ENCODE measurements at places on chromosomes 6 and 20.

GRCh38 chr6:110085285-110085684 lies 94.2 kb downstream of the WASF1 start:
- no peak for DNase-seq

GRCh38 chr6:45431317-45432065 lies 53.8 kb upstream of the SUPT3H start:
- no peak for DNase-seq

DNA sequence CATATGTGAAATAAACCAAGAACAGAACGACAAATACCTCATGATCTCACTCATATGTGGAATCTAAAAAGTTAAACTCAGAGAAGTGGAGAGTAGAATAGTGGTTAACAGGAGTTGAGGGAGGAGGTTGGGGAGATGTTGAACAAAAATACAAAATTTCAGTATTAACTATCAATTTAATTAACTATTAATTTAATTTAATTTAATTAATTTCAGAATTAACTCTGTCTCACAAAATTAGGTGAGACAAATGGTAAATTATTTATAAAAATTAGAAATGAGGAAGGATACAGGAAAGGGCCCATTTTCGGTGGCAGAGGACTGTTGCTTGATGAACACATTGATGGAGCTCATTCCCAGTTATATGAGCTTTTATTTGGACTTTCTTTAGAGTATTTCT lies 166.0 kb upstream of the FAM83B start:
- no peak for DNase-seq

- no peak for DNase-seq
Observed at GRCh38 chr6:118061666-118062065, 154.6 kb downstream of the SLC35F1 start.

- no peak for DNase-seq
Observed at GRCh38 chr20:20741087-20742045, 28.9 kb upstream of the RALGAPA2 start.

DNA sequence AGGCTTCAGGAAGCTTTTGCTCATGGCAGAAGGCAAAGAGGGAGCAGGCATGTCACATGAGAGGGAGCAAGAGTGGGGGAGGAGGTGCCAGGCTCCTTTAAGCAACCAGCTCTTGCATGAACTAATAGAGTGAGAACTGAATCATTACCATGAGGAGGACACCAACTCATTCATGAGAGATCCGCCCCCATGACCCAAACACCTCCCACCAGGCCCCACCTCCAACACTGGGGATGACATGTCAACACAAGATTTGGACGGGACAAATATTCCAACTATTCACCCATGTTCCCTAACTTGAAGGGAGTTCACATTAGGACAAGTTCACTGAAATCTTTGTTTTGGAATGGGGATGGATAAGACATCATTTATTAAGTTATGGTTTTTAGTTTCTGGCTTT lies 155.2 kb upstream of the ESR1 start:
- DNase-seq = no peak

GRCh38 chr20:21571841-21572690 lies 58.2 kb upstream of the NKX2-2 start:
- DNase-seq = no peak

- no peak for DNase-seq
Observed at GRCh38 chr6:10621847-10622246, 72.6 kb downstream of the C6orf52 start.
